ENCODE measurements at places on chromosomes 16 and 17.
A peak's percentile ranks its signal among the peaks of the same experiment; 100 is the strongest.

DNA sequence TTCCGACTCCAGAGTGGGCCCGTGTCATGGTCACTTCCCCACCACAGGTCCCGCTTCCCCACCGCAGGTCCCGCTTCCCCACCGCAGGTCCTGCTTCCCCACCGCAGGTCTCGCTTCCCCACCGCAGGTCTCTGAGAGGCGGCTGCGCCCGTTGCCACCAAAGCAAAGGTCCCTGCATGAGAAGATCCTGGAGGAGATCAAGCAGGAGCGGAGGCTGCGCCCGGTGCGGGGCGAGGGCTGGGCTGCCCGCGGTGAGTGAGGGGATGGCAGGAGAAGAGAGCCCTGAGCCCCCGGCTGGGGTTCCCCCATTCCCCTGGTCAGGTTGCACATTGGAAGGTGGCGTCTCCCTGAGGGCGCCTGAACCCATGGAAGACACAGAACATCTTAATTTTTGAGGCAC is 17.4 kb upstream of the TCF25 start:
- DNase-seq, result no peak

DNA sequence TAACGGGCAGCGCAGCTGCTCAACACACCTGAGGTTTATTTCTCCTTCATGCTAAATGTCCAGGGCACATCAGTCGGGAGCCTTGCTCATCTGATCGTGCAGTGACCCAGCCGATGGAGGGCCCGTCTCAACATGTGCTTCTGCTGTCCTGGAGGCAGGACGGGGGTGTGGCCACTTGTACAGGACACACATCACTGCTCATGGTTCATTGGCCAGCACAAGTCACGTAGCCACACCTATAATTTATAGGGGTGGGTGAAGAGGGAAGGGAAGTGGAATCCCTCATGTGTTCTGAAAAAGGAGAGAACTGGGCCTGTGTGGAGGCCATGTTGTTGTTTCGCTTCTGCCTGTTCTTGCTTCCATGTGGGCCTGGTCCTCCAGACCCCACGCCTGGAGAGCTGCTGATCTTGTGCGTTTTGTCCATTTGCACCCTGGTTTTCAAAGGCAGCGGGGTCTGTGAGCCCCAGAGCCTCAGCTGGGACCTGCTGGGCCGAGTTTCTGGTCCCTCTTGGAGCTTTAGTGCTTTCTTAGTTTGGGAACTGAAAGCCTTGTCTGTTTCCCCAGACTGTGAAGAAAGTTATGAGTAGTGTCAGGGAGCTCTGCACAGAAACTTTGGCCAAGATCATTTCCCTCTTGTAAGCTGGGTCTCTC is 60.5 kb downstream of the CMIP start:
- no peak for DNase-seq

DNA sequence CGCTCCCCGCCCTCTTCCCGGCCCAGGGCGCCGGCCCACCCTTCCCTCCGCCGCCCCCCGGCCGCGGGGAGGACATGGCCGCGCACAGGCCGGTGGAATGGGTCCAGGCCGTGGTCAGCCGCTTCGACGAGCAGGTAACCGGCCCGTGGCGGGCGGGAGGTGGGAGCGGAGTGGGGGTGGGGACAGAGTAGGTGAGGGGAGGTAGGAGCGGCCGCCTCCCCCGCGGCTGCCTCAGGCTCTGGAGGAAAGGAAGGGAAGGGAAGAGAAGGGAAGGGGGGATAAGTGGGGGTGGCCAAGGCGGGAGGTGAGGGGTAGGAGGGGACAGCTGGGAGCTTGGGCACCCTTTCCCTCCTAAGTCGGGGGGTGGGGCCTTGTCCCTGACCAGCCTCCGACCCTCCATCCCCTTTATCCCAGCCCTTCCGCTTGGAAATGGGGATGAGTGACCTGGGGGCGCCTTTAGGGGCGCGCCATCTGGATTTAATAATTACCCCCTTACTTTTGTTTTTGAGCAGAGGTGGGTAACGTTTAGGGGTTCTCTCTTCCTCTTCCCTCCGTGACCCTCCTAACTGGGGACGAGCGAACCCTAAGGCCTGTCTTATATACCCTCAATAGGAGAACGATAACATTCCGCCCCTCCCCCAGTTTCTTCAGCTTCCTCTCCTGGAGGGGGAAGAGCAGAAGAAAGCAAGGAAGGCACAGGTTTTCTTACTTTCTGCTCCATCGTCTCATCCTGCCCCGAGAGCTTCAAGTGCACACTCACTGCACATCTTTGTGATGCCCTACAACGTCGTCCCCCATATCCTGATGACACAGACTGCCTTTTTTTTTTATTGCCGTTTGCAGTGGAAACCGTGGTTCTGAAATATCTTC is 694 bp downstream of the NF1 start:
- peak; percentile 1 for DNase-seq

DNA sequence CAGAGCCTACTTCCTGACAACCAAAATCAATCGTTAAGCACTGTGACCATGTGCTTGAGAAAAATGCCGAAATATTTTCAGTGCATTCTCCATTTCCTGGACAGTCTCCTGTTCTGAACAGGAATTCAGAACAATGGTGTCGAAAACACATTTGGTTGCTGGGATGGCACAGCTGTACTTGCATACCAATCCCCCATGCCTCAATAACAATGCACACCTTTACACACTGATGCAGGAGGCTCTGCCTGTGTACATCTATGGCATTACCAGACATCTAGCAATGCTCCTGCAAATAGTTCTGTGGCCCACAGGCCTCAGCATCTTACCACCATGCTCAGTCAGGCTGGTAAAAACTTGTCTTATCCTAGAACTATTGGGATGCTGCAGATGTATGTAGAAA is 6.2 kb downstream of the CHTF8 start:
- DNase-seq, result no peak

DNA sequence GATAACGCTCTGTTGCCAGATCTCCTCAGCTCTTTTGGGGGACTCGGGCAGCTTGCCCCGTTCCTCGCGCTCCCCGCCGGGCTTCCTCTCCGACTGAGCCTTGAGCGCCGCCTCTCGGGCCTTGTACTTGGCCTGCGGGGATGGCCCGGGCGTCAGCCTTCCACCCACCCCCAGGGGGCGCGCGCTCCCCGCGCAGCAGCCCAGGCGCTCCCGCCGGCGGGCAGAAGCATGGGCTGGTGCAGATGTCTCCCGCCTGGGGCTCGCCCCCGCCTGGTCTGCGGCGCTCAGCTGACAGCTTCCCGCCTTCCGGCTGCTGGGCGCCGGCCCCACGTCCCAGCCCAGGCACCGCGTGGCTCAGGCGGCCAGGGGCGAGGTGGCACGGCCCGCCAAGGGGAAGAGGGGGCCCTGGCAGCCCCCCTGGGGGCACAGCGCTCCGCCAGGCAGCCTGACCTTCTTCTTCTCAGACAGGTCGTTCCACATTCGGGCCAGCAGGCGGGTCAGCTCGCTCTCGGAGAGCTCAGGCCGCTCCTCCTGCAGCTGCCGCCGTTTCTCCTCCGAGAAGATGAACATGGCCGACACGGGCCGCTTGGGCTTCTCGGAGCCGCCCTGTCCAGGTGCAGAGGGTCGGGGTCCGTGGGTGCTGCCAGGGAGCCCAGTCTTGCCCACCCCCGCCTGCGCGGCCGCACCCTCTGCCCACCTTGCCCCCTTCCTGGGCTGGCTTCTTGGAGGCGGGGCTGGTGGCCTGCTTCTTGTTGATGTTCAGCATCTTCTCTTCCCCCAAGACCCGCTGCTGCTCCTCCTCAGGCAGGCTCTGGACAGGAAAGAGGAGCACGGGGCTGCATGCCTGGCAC is 8.9 kb downstream of the UBTF start:
- peak; percentile 90 for DNase-seq

DNA sequence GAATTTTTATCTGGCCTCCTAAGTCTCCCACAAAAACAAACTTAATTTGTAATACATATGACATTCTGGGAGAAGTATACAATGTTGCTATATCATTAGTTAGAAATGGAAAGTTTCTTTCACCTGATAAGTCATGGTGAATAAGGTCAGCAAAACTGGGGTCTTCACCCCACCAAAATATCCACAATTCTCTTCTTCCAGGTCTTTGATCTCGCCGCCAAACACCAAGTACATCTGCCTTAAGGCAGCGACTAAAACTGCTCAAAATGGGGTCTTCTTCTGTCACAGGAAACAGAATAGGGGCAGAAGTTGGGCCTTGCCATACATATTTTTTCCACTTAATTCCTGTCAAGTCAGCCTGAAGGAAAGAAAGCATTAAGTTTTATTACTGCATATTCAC is 2.1 kb downstream of the MED13 start:
- no peak for DNase-seq

- DNase-seq, result no peak
Observed at GRCh38 chr16:3135126-3135715, 392 bp downstream of the ZNF213 start.

GRCh38 chr17:57327176-57327970 is 71.0 kb downstream of the MSI2 start:
- no peak for DNase-seq

GRCh38 chr16:20851601-20852000 is 45.3 kb downstream of the REXO5 start:
- DNase-seq, result no peak

DNA sequence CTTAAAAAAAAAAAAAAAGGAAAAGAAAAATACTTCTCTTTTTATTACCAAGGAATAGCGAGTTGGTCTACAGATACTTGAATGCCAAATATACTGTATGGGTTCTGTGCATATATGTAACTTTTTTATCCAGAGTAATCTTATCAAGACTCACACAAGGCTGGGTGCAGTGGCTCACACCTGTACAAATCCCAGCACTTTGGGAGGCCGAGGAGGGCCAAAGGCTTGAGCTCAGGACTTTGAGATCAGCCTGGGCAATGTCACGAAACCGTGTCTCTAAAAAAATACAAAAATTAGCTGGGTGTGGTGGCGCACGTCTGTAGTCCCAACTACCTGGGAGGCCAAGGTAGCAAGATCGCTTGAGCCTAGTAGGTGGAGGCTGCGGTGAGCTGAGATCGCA is 137.4 kb upstream of the TMEM97 start:
- DNase-seq, result no peak

DNA sequence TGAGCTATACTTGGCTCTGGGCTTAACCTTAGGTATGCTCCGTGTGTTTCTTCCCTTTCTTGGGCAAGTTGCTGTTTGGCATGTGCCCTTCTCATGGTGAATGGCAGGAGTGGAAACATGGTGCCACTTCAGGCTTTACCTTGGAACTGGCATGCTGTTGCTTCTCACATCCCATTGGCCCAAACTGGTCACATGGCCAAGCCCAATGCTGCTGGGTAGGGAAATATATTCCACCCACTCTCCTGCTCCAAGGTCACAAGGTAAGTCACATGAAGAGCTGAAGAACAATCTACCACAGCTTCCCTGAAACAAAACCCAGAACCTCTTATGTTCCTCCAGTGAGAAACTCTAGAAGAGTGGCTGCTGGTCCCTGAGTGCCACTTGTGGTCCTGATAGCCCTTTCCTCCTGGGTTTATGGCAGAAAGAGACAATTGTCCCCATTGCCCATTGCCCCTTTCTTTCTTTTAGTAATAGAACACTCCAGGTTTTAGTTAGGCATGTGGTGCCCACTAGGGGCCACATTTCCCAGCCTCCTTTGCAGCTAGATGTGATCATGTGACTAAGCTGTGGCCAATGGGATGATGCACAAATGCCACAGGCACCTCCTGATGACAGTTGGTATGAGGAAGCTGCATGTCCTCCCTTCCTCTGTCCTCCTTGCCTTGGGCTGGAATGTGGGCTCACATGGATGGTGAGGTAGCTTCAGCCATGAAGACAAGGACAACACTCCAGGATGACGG is 50.3 kb downstream of the MEOX1 start:
- DNase-seq, result no peak

- DNase-seq, result no peak
Observed at GRCh38 chr17:14838567-14838966, 426.6 kb downstream of the PMP22 start.

DNA sequence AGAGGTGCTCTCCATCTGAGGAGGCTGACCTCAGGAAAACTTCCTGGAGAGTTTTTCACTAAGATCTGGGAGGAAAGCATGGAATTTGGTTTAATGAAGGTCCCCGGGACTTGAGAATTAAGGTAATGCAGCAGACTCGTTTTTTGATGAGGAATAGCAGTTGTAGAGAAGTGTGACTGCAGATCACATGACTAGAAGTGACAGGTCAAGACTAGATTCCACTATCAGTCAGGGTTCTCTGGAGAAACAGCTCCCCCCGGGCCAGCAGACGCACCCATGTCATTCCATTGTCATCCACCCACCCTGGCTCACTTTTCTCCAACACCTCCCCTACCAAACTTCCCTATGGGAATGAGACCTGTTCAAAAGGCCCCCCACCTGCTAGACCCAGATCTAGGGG is 1.9 kb upstream of the DHRS13 start:
- DNase-seq, result no peak

GRCh38 chr17:862582-862981 is 80.4 kb downstream of the MRM3 start:
- DNase-seq, result no peak

DNA sequence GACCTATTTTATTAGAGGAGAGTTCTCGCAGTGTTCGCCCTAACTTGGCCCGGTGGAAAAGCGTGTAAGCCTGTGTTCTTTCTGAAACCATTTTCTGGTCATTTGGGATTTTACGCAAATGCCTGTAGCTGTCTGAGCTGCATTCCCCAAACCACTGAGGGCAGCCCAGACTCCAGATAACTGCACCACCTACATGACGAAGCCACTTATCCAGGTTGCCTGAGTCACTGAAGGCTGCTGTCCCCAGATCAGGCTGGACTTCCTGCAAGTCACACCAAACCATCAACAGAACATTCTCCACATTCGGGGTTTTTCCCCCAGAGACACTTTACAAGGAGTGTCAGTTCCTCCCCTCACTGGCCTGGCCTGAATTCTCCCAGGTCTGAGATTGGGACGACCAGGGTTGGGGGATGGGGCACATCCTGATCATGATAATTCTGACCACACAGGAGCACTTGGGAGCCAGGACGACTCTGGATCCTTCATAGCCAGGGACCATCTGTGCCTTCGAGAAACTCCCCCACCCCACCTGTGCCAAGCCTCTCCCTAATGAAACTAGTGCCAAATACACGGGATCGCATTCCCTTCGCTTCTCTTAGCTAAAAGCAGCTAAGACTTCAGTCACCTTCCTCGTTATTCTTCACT is 2.3 kb downstream of the RPRML start:
- no peak for DNase-seq

DNA sequence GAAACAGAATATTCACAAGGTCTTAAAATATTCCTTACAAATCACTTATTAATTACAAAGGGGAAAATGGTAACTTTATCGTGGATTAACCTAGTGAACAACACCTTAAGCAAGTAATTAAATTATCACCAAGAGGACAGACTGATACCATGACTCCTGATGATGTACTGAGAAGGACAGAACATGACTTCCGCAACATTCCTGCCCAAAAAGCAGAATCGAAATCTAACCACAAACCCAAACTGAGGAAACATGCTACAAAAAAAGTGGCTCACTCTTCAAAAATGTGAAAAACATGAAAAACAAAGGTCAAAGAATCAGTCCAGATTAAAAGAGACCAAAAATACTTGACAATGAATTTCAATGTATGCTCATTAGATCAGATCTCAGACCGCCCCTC is 151.5 kb downstream of the AATF start:
- DNase-seq, result no peak

Data from effector memory CD8-positive, alpha-beta T cell (primary cell).